ENCODE measurements at places on chromosomes 16 and 17.

DNA sequence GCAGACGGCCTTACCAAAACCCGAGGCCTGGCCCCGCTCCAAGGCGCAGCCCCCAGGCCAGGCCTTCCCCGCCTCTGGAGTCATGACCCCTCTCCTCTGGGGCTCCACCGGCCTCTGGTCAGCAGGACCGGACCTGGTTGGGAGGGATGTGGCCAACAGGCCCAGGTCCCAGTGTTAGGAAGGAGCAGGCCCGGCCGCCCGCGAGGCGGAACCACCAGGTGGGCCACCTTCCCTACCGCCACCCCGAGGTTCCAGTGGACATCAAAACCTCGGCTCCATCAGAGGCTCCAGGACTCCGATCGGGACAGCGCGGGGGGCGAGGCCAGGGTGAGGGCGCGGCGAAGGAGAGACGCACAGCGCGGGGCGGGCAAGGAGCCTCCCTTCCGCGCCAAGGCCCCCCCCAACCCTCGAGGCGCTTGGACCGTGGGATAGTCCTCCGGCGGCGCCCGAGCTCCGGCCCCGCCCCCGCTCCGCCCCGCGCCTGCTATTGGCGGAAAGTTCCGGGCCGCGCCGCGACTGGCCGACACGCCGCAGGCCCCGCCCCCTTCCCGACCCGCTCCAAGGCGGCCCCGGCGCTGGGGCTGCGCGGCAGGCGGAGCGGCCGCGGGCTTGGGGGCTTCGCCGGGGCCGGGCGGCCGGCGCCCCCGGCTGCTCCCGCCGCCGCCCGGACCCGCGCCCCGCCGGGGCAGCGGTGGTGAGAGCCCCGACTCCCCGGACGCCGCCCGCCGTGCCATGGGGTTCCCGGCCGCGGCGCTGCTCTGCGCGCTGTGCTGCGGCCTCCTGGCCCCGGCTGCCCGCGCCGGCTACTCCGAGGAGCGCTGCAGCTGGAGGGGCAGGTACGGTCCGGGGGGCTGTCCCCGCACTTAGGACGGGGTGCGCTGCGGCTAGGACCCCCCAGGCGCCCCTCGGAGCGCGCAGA is at the start of gene METRN:
Gene METRN, plus strand, starts transcription at position 561 of the 919 bp plus-strand sequence. Its CDS starts 172 bp downstream, at position 733.
- DNase-seq = peak; percentile 91

DNA sequence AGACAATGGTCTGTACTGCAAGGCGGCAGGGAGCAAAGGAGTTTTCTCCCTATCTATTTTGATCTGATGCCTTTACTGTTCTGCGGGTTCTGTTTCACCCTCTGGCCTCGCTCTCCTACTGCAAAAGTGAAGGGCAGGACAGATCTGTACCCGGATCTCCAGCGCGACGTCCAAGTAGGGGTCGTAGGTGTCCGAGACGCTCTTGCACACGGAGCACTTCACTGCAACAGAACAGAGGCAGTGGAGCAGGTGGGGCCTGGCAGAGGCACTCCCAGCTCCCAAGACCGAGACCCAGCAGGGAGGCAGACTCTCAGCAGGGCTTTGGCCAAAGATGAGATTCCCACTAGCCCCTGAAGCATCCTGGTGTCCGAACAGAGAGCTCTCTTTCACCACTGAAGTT is 19.8 kb downstream of the USP36 start:
- DNase-seq = no peak

DNA sequence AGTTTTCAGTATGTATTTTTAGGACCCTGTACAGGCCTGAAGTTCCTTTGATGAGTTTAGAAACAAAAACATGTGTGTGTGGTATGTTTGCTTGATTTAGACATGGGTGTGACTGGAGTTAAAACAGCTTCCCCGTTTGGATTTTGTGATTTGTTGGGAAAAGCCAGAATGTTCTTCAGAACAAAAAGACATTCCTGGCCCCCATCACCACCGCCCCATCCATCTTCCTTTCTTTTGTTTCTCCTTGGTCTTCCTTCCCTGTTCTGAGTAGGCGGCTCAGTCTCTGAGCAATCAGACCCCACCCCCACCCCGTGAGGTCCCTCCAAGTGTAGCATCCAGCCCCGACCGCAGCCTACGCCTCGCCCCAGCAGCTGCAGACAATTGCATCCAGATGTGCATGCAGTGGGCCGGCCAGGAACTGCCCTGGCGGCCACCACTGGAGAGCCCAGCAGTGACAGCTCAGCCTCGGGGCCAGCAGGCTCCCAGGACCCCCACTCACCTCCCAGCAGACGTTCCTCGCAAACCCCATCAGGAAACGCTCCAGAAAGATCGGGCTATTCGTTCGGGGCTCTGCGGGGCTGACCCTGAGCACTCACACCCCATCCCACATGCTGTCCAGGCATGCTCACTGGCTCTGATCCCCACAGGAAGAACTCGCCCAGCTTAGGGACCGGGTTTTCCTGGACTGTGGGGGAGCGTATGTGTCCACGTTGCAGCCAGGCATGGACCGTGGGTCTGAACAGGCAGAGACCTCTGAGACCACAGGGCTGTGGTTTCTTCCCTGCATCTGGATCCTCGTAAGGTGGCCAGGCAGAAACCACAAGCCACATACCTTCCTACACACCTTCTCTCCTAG is 99.8 kb upstream of the CDH5 start:
- no peak for DNase-seq

DNA sequence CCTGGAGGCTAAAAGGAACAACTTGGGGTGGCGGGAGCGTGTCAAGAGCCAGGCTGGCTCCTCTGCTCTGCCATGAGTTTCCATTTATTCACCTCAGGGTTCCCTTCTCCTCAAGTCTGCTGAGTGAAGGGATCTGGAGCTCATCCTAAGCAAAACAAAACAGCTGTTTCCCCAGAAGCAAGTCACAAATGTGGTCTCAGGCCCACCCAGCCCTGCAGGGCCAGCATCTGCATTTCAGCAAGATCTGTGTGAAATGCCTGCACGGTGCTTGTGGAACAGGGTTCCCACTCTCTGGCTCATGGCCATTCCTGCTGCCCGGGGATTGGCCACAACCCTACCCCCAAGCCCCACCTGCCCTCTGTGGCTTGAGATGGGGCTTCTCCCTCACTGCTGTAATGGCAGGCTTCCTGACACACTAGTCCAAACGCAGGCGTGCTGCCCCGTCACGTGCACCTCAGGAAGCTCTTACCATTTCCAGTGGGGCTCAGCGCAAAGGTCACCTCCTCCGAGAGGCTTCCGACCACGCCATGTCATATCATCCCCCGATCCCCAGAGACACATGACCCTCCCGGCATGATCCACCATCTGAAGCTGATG is 2.3 kb downstream of the SLC38A8 start:
- DNase-seq = no peak

DNA sequence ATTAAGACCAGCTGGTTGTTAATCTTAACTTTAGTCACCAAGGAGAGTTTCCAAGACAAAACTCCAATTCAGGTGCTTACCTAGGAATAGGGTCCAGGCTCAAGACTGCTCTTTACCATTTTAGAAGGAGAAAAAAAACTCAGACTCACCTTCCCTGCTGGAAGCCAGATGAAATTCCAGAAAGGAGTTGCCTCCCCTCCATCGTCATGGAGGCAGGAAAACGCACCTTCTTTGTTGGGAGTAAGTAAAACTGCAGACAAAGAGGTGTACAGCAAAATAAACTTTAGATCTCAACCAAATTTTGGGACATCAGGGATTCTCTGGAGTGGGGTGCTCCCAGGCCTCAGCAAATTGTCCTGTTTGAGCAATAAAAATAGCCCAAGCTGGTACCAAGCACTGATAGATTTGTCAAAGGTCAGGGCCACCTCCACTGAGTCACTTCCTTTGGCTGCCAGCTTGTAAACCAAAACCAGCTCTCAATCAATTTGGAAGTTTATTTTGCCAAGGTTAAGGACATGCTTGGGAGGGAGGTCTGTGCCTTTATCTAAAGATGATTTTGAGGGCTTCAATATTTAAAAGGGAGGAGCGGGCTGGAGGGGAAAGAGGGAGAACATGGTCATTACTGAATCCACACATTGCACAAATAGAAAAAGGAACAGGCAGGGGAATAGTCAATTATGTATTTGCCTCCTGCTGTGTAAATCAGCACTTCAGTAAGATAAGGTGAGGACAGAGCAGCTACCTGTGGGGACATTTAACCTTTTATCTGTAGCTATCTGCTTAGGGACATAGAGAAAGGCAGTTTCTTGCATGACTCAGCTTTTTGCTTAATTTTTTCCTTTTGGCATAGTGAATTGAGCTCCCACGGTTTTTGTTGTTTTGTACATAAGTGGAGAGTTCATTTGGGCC is 1.5 kb upstream of the ALDH3A2 start:
- DNase-seq = no peak

- DNase-seq = no peak
These were observed 836.1 kb upstream of the CDH8 start for GRCh38 chr16:62872339-62872738.

- DNase-seq = no peak
These were observed 17.3 kb upstream of the HEXD start for GRCh38 chr17:82400830-82401229.

GRCh38 chr17:33436321-33436720 is 143.2 kb upstream of the ASIC2 start:
- no peak for DNase-seq

- no peak for DNase-seq
These were observed 69.2 kb downstream of the SDR42E1 start for GRCh38 chr16:81942007-81942601.

GRCh38 chr17:32239456-32239855 is 26.2 kb upstream of the RHBDL3 start:
- DNase-seq = no peak

DNA sequence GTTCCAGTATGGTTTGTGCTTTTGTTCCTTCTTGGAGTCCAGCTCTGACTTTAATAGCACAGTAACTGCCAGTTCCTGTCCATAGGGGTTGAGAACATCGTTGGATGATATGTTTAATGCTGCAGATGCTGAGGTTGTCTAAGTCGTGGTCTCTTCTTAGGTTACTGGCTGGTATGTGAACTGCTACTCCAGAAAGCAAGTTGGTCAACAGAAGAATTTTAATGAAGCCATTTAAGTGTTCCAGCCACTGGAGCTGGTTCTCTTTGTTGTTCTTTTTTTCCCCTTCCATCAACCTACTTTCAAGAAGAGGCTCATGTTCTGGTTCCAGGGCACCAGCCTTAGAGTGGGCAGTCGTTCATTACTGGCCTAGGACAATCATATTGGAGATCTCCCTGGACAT is 140.3 kb upstream of the TBX2 start:
- DNase-seq = no peak

DNA sequence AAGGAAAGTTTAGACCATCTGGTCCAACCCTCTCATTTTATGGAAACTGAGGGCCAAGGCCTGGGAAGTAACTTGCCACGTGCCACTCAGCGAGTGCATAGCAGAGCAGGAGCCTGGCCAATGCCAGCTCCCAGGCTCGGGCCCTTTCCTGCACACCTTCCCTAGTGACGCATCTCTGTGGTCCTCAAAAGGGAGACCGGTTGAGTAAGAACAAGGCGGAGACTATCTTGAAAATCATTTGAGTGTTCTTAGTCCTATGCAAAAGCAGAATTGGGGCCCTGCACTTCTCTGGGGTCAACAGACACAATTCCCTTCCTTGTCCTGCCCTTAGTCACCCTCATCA is 2.8 kb downstream of the CCL4 start:
- no peak for DNase-seq

GRCh38 chr16:82147546-82147945 is 22.5 kb downstream of the MPHOSPH6 start:
- DNase-seq = no peak

DNA sequence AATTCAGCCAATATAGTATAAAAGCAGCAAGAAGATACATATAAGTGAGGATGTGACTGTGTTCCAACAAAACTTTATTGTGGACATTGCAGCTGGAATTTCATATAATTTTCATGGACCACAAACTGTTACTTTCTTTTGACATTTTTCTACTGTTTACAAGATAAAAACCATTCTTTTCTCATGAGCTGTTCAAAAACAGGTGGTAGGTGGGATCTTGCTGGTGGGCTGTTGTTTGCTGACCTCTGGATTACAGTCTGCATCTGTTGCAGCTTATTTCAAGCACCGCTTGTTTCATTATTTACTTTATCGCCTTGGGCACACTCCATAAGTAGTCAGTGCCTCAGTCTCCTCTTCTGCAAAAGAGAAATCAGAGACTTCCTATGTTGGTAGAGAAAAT is 99.5 kb downstream of the CDH13 start:
- no peak for DNase-seq

DNA sequence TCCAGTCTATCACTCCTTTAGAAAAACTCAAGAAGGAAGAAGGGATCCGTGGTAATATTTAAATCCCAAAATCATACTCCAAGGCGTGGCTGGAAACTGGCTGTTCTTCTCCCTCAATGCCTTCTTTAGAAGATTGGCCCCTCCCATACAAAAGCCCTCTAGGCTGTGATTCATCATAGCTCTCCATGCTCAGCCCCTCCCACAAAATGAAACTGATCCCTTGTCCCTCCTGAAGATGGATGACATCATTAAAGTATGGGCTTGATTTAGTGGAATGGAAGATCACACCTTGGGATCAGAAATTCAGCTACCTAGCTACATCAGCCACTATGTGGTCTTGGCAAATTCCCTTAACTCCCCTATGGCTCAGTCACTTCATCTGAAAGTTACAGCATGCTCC is 4.1 kb downstream of the GRIN2A start:
- DNase-seq = no peak

DNA sequence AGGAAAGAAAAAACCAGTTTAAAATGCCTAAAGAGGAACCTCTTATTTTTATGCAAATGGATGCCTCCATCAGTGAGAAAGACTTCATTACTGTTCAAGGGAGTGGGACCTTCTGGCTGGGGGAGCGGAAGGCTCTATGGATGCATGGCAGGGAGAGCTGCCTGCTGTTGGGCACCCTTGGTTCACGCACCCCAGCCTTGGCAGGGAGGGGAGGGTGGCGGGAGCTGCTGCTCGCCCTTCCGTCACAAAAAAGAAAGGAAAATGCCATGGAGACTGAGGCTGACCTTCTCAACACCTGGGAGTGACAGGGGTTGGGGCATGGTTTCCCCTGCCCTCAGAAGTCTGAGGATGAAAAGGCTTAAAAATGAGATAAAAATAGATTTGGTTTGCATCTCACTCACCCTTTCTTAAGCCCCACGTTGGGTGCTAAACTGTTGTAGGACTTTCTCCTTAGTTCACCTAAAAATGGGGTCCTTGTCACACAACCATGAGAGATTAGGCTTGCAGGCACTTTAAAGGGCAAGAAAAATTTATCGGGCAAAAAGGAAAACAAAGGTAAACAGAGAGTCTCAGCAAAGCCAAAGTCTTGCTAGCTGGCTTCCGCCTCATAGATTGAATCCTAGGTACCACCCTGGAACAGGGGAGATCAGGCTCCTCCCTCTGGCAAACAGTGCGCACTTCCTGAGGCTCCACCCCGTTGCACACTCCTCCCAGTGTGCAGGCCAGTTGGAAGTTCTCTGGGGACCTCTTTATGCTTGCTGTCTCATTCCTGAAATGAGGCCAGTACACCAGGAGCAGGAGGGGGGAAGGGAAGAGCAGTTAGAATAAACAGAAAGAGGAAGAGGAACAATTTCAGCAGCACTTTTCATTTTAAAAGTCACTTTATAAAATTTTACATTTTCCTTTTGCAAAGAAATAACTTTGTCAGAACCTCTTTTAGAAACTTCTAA is 31.6 kb downstream of the PHKB start:
- no peak for DNase-seq

- no peak for DNase-seq
These were observed 43.1 kb upstream of the SEC14L1 start for GRCh38 chr17:77097631-77098180.

DNA sequence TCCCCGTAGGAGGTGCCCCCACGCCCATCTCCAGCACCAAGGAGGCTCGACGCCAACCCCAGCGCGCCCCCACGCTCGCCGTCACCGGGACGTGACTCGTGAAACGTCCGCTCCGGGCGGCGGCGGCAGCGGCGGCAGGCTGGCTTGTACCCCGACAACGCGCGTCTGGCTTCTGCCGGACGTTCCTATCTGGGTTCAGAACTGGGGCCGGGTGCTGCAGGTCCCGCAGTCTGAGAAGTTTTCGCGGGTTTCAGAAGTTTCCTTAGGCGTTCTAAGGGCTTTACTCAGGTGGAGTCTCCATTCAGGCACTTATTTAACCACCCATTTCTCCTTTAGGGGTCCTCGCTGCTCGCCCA is 672 bp upstream of the ALKBH5 start:
- DNase-seq = peak; percentile 95

Data from kidney (tissue), 22 donors.